CD4-positive, alpha-beta T cell treated with Interleukin-12 subunit alpha and Interleukin-12 subunit beta, for 1 hour (primary cell): ENCODE measurements at places on chromosomes 11 and 22.

- no peak for DNase-seq
These were observed 7.5 kb downstream of the KREMEN1 start for GRCh38 chr22:29080106-29080975.

DNA sequence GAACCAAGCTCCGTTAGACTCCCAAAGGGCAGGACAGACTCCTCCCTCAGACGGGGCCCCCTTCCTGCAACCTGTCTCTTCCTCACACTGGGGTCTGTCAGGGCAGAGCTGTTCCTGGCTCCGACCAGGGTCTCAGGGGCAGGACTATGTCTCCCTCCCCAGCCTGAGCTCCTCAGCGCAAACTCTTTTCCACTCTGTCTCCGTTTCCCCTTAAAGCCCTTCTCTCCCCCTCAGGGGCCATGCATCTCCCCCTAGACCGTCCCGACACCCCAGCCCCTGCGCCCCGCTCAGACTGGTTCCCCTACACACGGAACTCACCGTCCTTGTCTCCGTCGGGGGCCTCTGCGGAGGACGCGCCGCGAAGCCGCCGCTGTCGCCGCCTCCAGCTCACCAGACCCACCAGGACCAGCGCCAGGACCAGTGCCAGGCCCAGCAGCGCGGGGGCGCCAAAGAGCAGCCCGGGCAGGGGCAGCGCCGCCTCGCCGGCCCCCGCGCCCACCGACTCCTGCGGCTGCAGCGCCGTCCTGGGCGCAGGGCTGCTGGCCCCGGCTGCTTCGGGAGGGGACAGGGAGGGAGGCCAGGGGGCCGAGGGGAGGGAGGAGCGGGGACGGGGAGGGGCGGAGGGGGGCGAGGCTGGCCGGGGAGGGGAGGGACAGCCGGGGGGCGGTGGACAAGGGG lies 684 bp downstream of the TNFRSF13C start:
- peak; percentile 82 for DNase-seq

DNA sequence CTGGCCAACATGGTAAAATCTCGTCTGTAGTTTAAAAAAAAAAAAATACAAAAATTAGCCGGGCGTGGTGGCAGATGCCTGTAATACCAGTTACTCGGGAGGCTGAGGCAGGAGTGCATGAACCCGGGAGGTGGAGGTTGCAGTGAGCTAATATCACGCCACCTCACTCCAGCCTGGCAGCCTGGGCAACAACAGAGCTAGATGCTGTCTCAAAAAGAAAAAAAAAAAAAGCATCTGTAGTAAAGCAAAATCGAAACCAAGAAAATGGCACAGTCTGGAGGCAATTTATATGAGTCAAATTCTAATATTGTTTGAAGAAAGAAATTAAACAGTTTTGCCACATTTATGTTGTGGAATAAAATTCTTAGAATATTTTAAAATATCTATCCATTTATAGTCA lies 365.0 kb upstream of the CHORDC1 start:
- DNase-seq = no peak

GRCh38 chr11:84437071-84437980 lies 1151.2 kb upstream of the CCDC90B start:
- no peak for DNase-seq

DNA sequence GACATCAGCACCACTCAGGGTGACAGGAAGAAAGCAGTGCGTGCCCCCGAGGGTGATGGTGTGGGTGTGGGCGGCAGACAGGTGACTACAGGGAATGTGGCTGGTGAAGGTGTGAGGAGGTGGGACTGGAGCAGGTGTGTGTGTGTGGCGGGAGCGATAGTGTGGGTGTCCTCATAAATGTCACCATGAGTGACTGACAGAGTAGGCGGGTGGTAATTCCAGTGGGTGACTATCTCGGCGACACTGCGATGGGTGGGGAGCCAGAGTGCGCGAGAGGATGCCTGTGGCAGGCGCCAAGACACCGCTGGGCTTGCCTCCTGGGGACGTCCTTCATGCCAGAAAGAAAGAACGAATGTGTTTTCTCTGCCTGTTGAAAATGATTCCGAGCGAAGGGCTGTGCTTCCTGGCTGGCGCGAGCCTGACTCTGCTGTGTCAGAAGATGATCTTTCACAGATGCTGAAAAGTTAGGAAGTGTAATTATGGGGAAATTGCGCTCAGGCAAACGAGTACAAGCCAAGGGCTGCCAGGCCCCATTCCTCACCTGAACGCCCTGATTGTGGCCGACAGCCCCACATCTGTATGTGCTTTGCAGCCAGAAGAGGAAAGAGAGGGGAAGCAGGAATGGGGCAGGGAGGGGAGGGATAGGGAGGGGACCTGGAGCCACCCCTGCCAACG lies 98.8 kb upstream of the CD82 start:
- DNase-seq = no peak

- no peak for DNase-seq
These were observed 379 bp upstream of the SLC3A2 start for GRCh38 chr11:62880231-62880802.

- DNase-seq = no peak
These were observed 35.2 kb downstream of the MAML2 start for GRCh38 chr11:96307776-96308140.

DNA sequence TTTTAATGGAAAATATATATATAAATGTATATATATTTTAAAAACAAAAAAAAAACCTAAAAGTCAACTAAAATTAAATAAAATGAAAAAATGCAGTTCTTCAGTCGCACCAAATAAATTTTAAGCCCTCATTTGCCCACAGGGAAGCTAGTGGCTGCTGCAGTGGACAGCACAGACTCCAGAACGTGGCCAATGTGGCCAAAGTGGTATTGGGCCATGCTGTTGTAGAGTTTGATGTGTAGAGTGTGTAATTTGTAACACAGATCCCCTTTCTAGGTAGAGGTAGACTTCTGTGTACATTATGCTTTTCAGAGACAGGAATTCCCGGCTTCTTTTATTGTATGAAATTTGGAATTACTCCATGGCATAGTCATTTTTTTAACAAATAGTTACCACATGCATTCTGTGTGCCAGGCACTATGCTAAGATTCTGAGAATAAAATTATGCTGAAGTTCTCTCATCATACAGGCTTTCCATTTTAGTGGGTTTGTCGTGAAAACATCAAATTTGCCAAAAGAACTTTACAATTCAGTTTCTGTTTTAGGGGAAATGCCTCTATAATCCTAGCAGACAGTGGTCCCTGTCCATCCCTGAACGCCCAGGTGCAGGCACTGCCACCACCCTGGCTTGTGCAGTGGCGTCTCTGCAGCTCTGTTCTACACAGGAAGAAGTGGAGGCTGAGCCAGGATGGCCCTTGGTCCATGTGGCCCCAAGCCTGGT lies 68.5 kb downstream of the MED15 start:
- DNase-seq = no peak

DNA sequence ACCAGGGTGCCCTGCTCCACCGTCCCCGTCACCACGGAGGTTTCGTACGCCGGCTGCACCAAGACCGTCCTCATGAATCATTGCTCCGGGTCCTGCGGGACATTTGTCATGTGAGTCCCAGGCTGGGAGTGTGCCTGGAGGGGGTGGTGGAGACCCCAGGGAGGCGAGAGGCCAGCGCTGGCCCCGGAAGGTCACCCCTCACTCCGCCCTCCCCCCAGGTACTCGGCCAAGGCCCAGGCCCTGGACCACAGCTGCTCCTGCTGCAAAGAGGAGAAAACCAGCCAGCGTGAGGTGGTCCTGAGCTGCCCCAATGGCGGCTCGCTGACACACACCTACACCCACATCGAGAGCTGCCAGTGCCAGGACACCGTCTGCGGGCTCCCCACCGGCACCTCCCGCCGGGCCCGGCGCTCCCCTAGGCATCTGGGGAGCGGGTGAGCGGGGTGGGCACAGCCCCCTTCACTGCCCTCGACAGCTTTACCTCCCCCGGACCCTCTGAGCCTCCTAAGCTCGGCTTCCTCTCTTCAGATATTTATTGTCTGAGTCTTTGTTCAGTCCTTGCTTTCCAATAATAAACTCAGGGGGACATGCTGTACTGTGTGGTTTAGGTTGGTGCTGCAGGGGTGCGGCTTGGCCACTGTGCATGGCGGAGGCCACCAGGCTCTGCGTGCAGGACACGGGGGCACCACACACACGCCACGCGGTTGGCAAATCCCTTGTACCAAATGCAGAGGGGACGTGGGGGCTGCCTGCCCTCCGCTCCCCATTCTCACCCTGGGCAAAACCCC lies 35.4 kb downstream of the MUC2 start:
- DNase-seq = no peak

DNA sequence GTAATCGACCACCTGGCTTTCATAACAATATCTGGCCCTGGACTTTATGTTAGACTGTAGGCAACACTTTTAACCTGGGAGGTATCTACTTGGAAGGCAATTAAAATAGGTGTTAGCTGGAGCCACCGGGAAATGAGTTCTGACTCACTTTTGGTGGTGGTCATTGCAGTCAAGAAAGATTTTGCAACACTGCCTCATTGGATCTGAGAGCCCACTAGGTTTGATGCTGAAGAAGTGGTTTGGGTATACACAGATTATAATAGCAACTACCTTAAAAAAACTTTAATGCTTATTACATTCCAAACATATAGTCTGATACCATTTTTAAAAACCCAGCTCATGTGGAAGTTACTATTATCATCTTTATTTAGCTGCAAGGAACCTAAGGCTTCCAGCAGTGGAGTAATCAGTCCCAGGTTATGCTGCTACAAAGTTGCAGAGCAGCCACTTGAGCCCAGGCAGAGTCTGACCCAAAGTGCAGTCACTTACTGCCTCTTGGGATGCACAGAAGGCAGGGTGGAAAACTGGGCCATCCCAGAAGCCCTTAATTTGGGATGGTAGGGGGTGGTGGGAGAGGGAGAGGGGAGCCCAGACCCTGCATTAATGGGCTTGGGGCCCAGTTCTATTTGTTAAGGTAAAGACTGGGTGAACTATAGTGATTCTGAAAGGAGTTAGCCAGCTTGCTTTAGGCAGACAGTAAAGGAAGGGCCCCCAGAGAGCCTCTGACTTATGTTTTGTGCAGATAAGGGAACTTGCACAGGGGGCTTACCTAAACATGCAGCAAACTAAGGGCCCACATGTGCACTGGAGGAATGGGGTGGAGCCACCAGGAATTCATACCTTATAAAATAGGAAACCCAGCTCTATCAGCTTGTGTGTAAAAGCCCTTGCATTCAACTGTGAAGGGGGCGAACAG lies 149.4 kb downstream of the SNX19 start:
- no peak for DNase-seq

DNA sequence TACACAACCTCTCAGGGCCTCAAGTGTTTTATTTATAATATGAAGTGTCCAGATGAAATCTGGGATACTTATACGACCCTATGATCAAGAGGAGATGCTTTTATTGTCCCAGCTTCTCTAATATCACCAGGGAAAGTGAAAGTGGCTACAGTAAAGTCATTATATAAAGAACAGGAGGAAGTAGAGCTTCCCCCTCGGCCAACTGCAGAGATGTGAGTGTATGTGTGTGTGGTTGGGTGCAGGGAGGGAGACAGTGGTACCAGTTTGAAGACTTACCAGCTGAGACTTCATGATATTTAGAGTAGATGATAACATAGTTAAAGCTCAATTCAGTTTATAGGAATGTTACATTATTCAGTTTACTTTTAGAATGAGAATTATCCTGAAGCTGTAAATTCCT lies 373.6 kb upstream of the DDI1 start:
- DNase-seq = no peak

- no peak for DNase-seq
These were observed 28.5 kb upstream of the PDE2A start for GRCh38 chr11:72702577-72703241.

DNA sequence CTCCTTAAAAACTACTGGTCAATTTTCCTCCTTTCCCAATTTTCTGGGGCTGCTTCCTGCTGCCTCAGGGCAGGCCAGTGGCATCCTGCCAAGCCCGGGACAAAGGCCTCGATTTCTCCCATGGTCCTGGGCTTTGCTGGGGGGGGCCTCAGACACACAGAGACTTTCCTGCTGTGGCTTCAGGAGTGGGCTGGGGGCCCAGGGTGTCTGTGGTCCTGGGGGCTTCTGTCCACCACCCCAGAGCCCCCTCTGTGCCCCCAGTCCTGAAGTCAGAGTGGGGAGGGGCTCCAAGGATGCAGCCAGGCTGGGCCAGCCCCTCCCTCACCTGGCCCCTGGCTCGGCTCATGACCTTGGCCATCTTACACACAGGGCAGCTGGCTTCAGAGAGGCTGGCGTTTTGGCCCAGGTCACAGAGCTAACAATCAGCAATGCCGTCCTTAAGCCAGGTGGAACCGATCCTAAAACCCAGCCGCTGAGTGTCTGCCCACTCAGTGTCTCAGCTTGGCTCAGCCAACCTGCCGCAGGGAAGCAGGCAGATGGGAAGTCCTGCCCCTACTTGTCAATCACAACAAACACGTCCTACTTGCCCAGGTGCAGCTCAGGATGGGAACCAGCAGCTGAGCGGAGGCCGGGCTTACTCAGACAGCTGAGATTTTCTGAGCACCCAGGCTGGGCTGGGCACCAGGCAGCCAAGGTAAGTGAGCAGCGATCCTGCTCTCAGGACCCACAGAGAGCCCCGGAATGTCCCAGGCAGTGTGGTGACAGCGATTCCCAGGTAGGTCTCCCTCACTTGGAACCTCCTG lies 34.6 kb downstream of the OSBPL5 start:
- no peak for DNase-seq

DNA sequence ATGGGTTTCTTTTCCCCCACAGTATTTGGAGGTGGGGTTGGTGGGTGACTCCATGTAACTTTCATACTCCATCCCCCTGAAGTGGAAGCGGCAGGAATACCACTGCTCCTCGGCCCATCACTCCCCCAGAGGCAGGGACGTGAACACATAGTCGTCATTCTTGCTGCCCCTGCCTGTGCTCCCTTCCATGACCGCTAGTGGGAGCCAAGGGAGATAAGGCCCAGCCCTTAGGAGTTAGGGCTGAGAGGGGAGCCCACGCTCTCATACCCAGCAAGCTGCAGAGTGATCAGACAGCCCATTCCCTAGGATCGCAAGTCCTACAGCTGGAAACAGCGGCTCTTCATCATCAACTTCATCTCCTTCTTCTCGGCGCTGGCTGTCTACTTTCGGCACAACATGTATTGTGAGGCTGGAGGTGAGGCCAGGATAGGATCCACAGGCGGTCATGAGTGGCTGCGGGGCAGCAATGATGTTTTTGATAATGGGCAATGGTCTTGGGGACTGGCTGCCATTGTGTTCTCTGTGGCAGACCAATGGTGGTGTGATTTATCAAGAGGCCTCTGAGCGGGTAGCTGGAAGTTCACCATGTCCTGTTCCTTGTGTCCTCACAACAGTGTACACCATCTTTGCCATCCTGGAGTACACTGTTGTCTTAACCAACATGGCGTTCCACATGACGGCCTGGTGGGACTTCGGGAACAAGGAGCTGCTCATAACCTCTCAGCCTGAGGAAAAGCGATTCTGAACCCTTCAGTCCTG lies 15.9 kb downstream of the RHOG start:
- DNase-seq = peak; percentile 86

- DNase-seq = no peak
These were observed 11.8 kb upstream of the SWAP70 start for GRCh38 chr11:9651899-9652748.

DNA sequence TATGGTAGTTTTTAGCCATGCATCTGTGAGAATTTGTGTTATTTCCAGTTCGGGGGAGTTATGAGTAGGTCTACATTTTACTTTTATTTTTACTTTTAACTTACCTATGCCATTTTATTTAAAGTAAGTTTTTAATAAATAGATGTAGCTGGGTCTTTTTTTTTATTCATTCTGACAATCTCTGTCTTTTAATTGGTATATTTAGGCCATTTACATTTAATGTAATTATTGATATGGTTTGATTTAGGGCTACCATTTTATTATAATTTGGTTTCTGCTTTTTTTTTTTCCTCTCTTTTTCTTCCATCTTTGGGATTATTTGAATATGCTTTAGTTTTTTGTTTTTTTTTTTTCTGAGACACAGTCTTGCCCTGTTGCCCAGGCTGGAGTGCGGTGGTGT lies 1.9 kb downstream of the SWAP70 start:
- no peak for DNase-seq
